ENCODE measurements at places on chromosomes 5 and 9.

GRCh38 chr9:88590558-88591146 lies 55.7 kb downstream of the NXNL2 start:
- no peak for DNase-seq

DNA sequence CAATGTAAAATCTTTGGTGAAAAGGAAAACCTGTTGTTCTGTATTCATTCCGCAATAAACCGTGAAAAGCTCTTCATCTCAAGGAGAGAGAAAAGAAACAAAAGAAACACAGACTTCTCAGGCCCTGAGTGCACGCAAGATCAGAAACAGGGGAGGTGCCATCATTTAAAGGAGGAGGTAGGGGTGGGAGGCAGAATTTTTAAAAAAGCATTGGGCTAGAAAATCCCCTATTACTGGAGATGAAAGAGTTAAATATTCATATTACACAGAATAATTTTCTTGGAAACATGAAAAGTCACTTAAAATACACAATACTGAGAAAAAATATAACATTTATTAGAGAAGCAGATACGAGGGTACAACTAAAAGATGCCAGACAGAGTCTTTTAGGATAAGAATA lies 56.3 kb downstream of the USP20 start:
- DNase-seq = no peak

DNA sequence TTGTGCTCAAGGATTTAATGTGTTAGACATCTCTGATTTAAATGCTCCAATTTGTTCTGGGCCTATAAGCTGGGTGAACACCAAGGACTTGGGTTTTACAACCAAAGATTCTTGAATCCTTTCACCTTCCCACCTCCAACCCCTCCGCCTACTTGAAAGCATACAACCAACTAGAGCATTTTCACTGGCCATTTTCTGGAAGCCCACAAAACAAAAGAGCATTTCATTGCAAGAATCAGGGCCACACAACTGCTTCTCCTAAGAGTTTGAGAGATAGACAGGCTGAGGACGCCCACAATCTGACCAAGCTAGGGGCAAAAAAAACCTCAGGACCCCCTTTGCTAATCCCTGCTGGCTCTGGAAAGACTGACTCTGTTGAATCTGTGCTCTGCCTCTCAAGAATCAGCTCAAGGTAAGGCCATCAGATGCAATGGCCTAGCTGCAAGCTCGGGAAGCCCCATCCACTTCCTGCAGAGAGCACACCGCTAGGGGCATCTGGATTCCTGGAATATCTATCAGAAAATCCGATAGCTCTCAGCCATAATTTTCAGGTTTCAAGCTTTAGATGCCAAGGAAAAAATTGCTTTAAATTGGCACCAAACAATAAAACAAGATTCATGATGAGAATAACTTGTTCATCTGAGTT lies 57.7 kb downstream of the RETREG1 start:
- DNase-seq = no peak

DNA sequence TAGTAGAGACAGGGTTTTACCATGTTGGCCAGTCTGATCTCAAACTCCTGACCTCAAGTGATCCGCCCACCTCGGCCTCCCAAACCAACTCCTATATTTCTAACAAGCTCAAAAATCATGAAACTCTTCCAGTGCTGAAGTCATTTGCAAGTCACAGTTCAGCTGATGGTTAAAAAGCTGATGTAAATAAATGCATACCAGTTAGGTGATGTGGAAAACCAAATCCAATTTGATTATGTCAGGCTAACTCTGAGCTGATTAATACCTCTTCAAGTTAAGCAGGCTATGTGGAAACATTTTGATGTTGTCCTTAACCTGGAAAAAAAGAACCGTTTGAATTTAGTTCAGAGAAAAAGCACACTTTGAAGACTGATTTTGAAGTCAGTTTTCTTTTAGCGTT lies 51.0 kb downstream of the TMEM252 start:
- no peak for DNase-seq

DNA sequence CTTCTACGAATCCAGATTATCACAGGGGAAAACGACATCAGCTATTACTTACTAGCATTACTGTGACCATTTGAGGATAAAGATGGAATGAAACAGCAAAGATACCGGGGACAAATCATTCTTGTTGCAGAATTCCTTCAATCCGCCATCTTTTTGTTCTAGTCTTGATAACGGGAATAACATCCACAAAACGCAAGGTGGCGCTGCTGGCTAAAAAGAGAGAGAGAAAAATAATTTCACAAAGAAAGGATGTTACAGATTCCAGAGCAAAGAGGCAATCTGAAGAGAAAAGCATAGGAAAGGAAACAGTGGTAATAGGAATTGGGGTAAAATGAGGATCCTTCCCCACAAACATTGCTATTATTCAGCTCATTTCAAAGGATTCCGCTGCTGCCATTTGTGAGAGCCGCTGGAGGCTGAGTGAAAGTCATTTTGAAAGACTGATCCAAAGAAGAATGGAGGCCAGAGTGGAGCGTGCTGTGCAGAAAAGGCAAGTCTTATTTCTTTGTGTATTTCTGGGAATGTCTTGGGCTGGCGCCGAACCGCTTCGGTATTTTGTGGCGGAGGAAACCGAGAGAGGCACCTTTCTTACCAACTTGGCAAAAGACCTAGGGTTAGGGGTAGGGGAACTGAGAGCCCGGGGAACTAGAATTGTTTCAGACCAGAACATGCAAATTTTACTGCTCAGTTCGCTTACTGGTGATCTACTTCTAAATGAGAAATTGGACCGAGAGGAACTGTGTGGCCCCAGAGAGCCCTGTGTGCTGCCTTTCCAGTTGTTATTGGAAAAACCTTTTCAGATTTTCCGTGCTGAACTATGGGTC lies at the start of gene PCDHB7:
Gene PCDHB7 (plus strand): TSS at position 264 of the 824 bp plus-strand sequence. CDS start 192 bp downstream, at position 456.
- no peak for DNase-seq

All from Caco-2 (cell line).